ENCODE measurements at places on chromosomes 6 and 20. TPM values are rescaled to one million over a fixed set of nuclear protein-coding genes. Genes with fewer than 3 reads are reported as not detected.

The SOX4 gene
- total RNA-seq = 16.0 TPM

- no peak overlapping the region for H3K4me3 ChIP-seq
- H3K27ac ChIP-seq = no peak overlapping the region
- DNase-seq = no peak
- no peaks in the 10 kb centered on the region for H3K36me3 ChIP-seq
- H3K4me1 ChIP-seq = peaks cover 3% of the 10 kb centered on the region
These were observed 383.9 kb upstream of the MMS22L start for GRCh38 chr6:97666889-97667288.

- no peak for DNase-seq
- H3K27ac ChIP-seq = no peak overlapping the region
- H3K4me3 ChIP-seq = no peak overlapping the region
- peaks cover 6% of the 10 kb centered on the region for H3K36me3 ChIP-seq
- no peaks in the 10 kb centered on the region for H3K4me1 ChIP-seq
These were observed 105.9 kb downstream of the SESN1 start for GRCh38 chr6:108988765-108989164.

GRCh38 chr6:73612611-73613010 is 41.2 kb downstream of the SLC17A5 start:
- no peak for DNase-seq
- H3K4me1 ChIP-seq = no peaks in the 10 kb centered on the region
- H3K4me3 ChIP-seq = no peak overlapping the region
- H3K36me3 ChIP-seq = peaks cover 6% of the 10 kb centered on the region

The GLP1R gene
- not detected for total RNA-seq

The ZBTB12 gene
- total RNA-seq = 4.9 TPM

GRCh38 chr6:89775150-89775549 is 44.4 kb downstream of the MDN1 start:
- no peak overlapping the region for H3K27ac ChIP-seq
- peaks cover 18% of the 10 kb centered on the region for H3K36me3 ChIP-seq
- no peak overlapping the region for H3K4me3 ChIP-seq
- no peaks in the 10 kb centered on the region for H3K27me3 ChIP-seq
- no peak for DNase-seq

The SPTLC3 gene
- 4.1 TPM for total RNA-seq

DNA sequence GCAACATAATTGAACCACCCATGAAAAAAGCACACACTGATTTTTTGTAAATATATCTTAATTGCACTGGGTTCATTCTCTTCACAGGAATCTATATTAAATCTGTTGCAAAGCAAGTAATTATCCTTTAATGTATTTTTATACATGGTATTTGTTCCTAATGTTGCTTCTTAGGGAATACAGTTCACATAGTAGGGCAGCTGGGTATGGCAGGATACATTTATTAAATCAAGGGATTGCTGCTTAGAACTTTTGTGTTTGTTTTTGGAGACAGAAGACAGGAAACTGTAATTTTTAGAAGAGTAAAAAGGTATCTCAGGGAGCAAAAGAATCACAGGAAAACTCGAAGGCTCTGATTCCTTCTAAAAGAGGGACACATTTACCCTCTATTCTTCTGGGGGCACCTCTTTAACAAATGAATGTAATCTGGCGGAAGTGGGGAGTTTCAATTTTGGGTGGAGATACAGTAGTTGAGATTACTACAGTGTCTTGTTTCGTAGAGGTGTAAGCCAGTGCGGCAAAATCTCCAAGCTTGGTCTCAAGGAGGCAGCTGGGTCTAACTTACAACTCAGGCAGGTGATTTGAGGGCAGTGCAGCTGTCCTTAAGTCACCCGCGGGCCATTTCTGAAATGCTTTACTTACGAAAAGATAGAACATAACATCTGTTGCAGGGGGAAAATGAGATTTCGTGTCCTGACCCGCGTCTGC is 812 bp upstream of the SMIM13 start:
- H3K27ac ChIP-seq = peak overlapping the region; percentile 87
- no peaks in the 10 kb centered on the region for H3K27me3 ChIP-seq

DNA sequence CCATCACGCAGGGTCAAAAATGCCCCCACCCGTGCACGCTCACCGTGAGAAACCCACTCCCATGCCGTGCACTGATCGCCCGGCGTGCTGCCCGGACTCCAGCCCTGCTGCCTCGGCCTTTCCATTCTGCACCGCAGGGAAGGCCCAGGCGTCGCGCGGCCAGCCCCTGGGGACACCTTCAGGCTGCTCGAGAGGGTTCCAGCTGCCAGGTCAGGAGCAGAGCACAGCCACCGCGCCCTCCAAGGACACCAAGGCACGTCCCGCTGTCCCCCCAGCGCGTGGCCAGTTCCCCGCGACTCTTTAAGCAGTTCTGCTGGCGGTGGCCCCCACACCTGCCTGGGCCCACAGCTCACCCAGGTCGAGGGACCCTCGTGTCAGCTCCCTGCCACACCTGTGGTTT is 314.3 kb upstream of the QKI start:
- DNase-seq = no peak
- H3K27ac ChIP-seq = no peak overlapping the region
- H3K36me3 ChIP-seq = no peaks in the 10 kb centered on the region

DNA sequence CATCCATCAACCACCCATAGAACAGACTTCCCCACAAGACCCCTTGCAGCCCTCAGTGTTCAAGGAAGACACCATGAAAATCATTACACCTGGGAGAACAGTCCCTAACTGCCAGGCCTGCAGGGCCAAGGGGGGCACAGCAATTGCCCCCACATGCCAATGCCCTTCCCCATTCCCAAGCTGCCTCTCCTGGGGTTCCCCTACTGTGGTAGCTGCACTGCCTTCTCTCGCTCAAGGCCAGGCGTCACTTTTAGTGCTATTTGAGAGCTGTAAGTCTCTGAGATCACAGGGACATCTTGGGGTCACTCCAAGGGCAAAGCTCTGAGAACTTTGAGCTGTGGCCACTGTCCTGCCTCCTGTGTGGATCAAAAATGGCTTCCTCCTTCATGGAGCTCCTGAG is 6.0 kb upstream of the ACSS1 start:
- no peaks in the 10 kb centered on the region for H3K27me3 ChIP-seq
- no peak overlapping the region for H3K27ac ChIP-seq
- H3K36me3 ChIP-seq = no peaks in the 10 kb centered on the region
- DNase-seq = no peak
- no peaks in the 10 kb centered on the region for H3K4me1 ChIP-seq

The TREML2 gene
- total RNA-seq = 0.62 TPM

- no peak overlapping the region for H3K27ac ChIP-seq
- H3K27me3 ChIP-seq = no peaks in the 10 kb centered on the region
- no peaks in the 10 kb centered on the region for H3K4me1 ChIP-seq
These were observed 4.6 kb downstream of the C6orf58 start for GRCh38 chr6:127581576-127581975.

The LST1 gene
- 21.1 TPM for total RNA-seq

GRCh38 chr6:11999246-11999645 is 12.9 kb upstream of the HIVEP1 start:
- H3K4me1 ChIP-seq = no peaks in the 10 kb centered on the region
- no peak overlapping the region for H3K4me3 ChIP-seq
- no peaks in the 10 kb centered on the region for H3K27me3 ChIP-seq
- H3K36me3 ChIP-seq = no peaks in the 10 kb centered on the region
- DNase-seq = no peak
- no peak overlapping the region for H3K27ac ChIP-seq

The UQCC2 gene
- 19.5 TPM for total RNA-seq

DNA sequence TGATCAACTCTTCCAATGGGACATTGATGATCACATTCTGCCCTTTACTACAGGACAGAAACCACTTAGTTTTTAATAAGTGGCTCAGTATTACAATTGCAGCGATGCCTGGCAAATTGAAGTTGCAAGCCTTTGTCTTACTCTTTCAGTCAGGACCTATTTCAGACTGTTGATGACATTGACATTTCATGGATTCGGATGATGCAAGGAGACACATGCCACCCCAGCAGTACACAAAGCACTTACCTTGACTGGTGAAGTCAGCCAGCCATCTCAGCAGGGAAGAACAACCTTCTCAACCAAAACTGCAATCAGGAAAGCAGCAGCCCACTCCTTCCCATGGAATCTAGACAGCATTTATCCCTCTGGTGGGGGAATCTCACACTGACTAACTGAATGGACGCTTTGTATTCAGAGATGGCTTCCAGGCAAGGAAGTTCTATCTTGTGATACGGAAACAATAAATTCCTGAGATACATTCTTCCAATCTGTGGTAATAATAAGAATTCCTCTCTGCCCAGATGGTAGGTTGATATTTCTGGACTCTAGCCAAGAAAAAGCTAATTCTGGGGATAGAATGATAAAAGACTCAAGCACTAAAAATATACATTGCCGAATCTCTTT is 24.8 kb downstream of the NFYA start:
- no peaks in the 10 kb centered on the region for H3K27me3 ChIP-seq
- peaks cover 1% of the 10 kb centered on the region for H3K4me1 ChIP-seq
- peaks cover 5% of the 10 kb centered on the region for H3K36me3 ChIP-seq
- peak overlapping the region; percentile 29 for H3K27ac ChIP-seq
- H3K4me3 ChIP-seq = no peak overlapping the region

The PRPH2 gene
- 1.4 TPM for total RNA-seq

DNA sequence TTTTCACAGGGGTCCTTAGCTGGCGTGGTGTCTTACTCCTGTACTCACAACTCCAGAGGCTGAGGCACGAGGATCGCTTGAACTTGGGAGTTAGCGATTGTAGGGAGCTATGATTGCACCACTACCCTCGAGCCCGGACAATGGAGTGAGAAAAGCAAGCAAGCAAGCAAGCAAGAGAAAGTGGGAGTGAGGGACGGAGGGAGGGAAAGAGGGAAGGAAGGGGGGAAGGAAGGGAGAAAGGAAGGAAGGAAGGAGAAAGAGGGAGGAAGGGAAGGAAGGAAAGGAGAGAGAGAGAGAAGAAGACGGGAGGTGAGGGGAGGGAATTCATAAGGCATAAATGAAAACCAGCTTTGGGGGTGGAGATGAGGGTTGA is 120.5 kb downstream of the TRIM27 start:
- no peak overlapping the region for H3K27ac ChIP-seq
- H3K27me3 ChIP-seq = no peaks in the 10 kb centered on the region
- no peak for DNase-seq
- no peaks in the 10 kb centered on the region for H3K36me3 ChIP-seq

DNA sequence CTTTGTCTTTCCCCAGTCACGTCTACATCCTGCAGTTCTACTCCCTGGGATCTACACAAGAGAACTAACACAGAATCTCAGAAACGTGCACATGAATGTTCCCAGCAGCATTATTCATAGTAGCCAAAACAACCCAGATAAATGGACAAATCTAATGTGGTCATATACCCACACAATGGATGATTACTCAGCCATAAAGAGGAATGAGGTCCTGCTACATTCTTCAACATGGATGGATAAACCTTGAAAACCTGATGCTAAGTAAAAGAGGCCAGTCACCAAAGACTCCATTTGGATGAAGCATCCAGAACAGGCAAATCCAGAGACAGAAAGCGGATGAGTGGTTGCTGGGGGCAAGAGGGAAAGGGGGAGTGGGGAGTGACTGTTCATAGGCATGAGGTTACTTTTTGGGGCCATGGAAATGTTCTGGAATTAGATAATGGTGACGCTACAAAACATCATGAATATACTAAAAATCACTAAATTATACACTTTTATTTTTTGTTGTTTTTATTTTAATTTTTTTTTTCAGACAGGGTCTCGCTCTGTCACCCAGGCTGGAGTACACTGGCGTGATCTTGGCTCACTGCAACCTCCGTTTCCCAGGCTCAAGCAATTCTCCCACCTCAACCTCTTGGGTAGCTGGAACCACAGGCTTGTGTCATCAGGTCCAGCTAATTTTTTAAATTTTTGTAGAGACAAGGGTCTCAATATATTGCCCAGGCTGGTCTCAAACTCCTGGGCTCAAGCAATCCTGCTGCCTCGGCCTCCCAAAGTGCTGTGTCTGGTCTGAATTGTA is 50.8 kb upstream of the DSN1 start:
- H3K4me3 ChIP-seq = no peak overlapping the region
- H3K36me3 ChIP-seq = no peaks in the 10 kb centered on the region
- DNase-seq = no peak

The GCNT2 gene
- 14.6 TPM for total RNA-seq

Data from aorta (tissue), 5 donors.